ENCODE measurements at places on chromosomes 2 and 18.

DNA sequence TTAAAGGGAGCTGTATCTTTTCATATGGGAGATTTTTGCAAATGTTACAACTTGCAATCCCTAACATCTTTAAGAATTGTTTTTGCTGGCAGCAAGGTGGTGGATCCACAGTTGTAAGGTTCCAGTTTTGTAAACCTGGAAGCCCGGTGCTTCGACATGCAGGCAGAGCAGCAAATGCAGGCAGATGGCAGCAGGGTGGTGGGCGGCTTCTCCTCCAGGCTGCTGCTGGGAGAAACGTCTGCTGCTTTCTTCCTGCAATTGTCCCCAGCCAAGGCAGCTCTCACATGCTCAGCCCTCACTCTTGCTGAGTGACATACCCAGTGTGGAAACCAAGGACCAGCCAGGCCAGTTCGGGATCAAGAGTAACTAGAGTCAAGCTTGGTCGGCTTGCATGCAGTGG is 166.0 kb downstream of the SEPTIN10 start:
- no peaks in the 10 kb centered on the region for H3K27me3 ChIP-seq
- H3K4me1 ChIP-seq, result no peaks in the 10 kb centered on the region
- no peak for DNase-seq
- no peak overlapping the region for H3K27ac ChIP-seq

DNA sequence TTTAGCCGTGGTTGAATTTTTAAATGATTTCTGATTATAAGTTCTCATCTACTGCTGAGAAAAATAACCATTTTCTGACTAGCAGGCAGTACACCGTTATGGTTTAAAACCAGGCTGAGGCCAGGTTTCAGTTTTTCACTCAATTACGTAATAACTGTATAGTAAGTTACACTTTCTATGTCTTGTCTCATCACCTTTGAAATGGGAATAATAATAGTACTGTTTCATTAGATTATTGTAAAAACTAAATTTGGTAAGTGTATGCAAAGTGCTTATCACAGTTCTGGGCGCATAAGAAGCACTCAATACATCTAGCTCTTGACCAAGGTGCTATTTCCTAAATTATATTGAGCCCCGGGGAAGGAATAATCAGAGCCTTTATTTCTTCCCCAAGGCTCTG is 76.8 kb downstream of the LIMS1 start:
- H3K4me3 ChIP-seq, result no peak overlapping the region
- H3K27ac ChIP-seq, result no peak overlapping the region
- no peaks in the 10 kb centered on the region for H3K36me3 ChIP-seq
- no peak for DNase-seq
- no peaks in the 10 kb centered on the region for H3K4me1 ChIP-seq
- H3K27me3 ChIP-seq, result no peaks in the 10 kb centered on the region

GRCh38 chr18:48138660-48139430 is 208.4 kb upstream of the SMAD2 start:
- no peaks in the 10 kb centered on the region for H3K27me3 ChIP-seq
- no peak overlapping the region for H3K27ac ChIP-seq
- no peaks in the 10 kb centered on the region for H3K36me3 ChIP-seq
- DNase-seq, result no peak
- no peak overlapping the region for H3K4me3 ChIP-seq

GRCh38 chr2:28048341-28048740 is 157.8 kb downstream of the BABAM2 start:
- DNase-seq, result no peak
- H3K4me1 ChIP-seq, result peaks cover 22% of the 10 kb centered on the region
- no peaks in the 10 kb centered on the region for H3K27me3 ChIP-seq
- H3K36me3 ChIP-seq, result no peaks in the 10 kb centered on the region
- peak overlapping the region; percentile 56 for H3K27ac ChIP-seq
- H3K4me3 ChIP-seq, result no peak overlapping the region

DNA sequence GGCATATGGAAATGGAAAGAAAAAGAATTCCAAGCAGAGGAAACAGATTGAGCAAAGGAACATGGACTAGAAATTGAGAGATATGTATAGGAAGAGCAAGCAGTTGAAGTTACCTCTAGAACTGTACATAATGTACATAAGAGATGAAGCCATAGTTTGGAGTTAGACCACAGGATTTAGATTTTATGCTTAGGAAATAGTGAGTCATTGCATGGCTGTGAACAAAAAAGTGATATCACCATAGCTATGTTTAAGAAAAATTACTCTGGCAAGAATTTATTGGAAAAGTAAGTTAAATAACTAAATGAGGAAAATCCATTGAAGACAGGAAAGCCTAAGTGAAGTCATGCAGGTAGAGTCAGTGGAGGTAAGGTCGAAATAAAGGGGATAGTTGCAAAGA is 99.4 kb upstream of the GALNT5 start:
- no peak overlapping the region for H3K4me3 ChIP-seq
- no peaks in the 10 kb centered on the region for H3K36me3 ChIP-seq
- no peaks in the 10 kb centered on the region for H3K27me3 ChIP-seq
- no peak for DNase-seq
- no peaks in the 10 kb centered on the region for H3K4me1 ChIP-seq
- H3K27ac ChIP-seq, result no peak overlapping the region

GRCh38 chr2:149732730-149733290 is 145.2 kb upstream of the MMADHC start:
- H3K4me1 ChIP-seq, result peaks cover 6% of the 10 kb centered on the region
- H3K27me3 ChIP-seq, result no peaks in the 10 kb centered on the region
- no peak overlapping the region for H3K4me3 ChIP-seq
- no peaks in the 10 kb centered on the region for H3K36me3 ChIP-seq
- no peak for DNase-seq
- H3K27ac ChIP-seq, result no peak overlapping the region

All from uterus (tissue), 4 donors.